SK-N-DZ (cell line): ENCODE measurements at places on chromosomes 16 and 17.

GRCh38 chr17:71438631-71439146 is 682.1 kb upstream of the SOX9 start:
- peak; percentile 29 for DNase-seq

DNA sequence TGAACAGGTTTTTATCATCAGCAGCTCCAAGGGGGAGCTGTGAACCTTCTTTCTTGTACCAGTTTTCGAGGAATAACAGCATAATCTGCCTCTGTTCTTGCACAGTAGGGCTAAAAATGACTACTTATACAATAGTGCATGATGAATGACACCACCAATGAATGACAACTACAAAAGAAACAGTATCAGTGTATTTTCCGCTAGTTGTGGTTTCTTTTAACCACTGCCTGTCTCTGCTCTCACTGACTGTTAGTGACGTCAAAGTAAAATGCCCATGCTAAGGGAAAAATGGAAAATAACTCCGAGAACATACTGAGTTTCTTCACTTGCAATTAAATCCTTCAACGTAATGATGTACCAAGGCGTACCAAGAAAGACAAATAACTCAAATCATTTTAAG is 294.9 kb downstream of the MAP2K6 start:
- DNase-seq, result no peak

DNA sequence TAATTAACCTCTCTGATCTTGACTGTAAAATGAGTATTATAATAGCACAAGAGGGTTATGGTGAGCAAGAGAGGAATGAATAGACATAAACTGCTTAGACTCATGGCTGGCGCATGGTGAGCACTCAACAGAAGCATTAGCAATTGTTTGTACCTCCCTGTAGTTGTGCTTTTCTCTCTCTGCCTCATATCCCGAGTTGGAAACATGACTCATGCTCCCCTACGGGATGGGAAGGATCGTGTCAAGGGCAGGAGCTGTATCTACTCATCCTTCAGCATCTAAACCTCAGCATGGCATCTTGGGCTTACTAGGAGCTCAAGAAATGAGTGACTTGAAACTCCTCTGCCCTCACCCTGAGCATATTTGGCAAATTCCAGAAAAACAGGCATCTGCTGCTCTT is 299.6 kb downstream of the MAP2K4 start:
- DNase-seq, result no peak

GRCh38 chr17:37483311-37484039 is 6.2 kb upstream of the DUSP14 start:
- peak; percentile 55 for DNase-seq

DNA sequence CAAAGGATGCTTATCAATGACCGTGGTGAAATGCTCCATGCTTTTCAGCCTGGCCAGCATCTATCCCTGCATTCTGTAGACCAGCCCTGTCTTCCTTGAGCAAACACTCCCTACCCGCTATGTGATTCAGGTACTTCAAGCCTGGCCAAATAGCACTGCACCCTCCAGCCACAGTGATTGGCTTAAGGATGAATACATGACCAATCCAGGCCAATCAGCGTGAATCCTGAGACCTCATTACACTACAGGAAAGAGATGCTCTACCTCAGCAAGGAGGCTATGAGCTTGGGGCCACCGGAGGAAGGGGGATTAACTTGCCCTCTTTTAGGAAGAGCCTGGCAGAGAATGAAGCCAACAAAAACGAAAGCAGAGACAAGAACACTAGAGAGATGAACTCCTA is 162.5 kb downstream of the ZNF423 start:
- DNase-seq, result no peak

GRCh38 chr17:74296548-74296936 is 22.5 kb downstream of the DNAI2 start:
- DNase-seq, result peak; percentile 69

DNA sequence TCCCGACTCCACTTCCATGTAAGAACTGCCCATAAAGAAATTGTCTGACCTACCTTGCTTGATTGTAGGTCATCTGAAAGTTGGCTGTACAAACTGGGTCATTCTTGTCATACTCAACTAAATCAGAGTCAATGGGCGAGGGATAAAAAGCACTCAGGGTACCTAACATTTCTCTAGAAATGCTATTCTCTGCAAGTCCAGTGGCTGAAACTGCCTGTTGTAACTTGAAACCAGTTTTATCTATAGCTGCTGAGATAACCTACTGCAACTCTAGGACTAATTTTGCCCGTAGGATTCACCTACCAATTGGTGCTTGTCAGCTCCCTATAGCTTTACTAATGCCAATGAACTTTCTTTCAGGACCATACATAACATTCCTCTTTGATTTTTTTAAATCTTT is 100.1 kb upstream of the GRIN2A start:
- no peak for DNase-seq

- DNase-seq, result no peak
Measured at GRCh38 chr16:15757630-15758251, 99.1 kb downstream of the MYH11 start.

- no peak for DNase-seq
Measured at GRCh38 chr17:50318501-50319285, 27.2 kb upstream of the XYLT2 start.

- DNase-seq, result no peak
Measured at GRCh38 chr16:85480727-85481101, 132.4 kb upstream of the GSE1 start.

DNA sequence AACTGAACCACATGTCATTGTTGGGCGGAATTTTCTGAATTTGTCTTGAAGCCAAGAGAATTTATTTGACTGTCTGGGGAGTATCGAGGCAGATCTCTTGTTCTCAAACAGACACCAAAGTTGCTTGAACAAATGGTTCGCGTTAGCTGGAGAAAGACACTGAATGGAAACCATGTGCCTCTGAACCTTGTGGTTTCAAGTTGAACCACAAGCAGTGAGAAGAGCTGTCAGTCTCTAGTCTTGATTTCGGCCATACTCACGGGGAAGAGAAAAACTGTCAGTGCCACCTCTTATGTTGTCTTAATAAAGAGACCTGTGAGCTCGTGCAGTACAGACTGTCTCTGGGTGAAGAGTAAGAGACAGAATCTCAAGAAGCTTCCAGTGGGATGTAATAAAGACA is 886.5 kb upstream of the SOX9 start:
- DNase-seq, result no peak

DNA sequence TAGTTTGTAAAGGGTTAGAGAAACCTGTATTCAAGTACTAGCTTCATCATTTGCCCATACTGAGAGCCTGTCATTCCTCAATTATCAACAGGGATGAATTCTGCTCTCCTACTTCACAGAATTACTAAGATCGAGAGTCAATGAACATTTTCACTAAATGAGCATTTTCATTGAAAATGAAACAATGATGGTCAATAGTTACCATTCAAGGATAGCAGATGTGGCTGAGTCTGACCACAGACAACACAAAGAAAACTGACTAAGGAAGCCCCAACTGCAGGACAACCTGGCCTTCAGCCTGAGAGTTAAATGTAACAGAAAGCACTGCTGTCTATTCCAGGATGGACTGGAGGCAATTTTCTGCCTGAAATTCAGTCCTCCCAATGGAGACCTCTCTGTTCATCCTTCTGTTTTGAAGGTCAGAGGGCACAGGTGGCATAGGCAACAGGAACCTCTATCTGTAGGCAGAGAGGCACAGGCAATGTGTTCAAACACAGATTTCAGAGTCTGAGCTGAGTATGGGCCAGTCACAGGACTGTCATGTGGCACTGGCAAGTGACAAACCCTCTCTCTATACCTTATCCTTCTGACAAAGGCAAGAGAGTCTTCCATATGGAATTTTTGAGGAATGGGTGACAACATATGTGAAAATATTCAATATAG is 19.5 kb downstream of the TRAF4 start:
- no peak for DNase-seq

DNA sequence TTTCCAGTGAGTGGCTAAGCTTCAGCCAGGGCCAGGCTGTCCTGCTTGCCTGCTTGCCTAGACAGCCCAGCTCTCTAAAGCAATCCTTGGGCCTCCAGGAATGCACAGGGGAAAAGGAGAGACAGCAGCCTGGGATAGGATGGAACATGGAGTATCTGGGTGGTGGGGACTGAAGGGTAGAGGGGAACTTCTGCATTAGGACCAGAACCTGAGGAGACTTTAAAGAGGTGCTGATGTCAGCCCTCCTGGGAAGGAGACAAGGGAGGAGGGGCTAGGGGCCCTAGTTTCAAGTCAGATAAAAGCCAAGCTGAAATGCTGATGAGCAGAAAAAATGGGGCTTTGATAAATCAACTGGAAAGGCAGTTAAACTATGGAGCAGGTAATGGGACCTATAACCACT is 1.8 kb downstream of the HOXB7 start:
- no peak for DNase-seq

- DNase-seq, result no peak
Measured at GRCh38 chr16:81553080-81553813, 108.6 kb downstream of the CMIP start.

- DNase-seq, result no peak
Measured at GRCh38 chr17:37191219-37191618, 184.6 kb upstream of the C17orf78 start.

- DNase-seq, result no peak
Measured at GRCh38 chr17:77200711-77201110, 59.9 kb downstream of the SEC14L1 start.
